ENCODE measurements at places on chromosomes 1 and 21. TPM values are rescaled to one million over a fixed set of nuclear protein-coding genes. Genes with fewer than 3 reads are reported as not detected.

Gene CFAP126
- not detected for total RNA-seq

Gene SLC1A7
- total RNA-seq = not detected

Gene FAAH
- total RNA-seq = 5.1 TPM

GRCh38 chr21:21028275-21028820 is 30.1 kb downstream of the NCAM2 start:
- H3K27ac ChIP-seq = no peak overlapping the region
- no peaks in the 10 kb centered on the region for H3K27me3 ChIP-seq
- H3K36me3 ChIP-seq = no peaks in the 10 kb centered on the region

DNA sequence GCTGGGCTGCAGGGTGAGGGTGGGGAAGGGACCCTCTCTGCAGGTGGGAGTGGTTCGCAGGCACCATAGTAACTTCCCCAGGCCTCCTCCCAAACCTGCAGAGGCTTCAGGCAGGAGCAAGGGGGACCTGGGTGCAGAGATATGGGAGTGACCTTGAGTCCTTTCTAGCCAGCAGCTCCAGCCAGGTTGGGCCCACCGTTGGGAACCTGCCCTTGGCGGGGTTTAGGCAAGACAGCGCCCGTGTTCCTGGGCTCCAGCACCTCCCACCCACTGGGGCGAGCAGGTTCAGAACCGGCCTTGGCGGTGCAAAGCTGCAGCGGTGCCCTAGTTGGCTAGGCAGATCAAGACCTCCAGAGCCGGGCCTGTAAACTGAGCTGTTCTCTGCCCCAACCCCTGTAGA is 2.2 kb upstream of the PRDM16 start:
- H3K36me3 ChIP-seq = no peaks in the 10 kb centered on the region
- H3K27me3 ChIP-seq = peaks cover 16% of the 10 kb centered on the region
- DNase-seq = no peak
- H3K4me1 ChIP-seq = peaks cover 4% of the 10 kb centered on the region

GRCh38 chr1:205377355-205377754 is 20.6 kb upstream of the KLHDC8A start:
- H3K36me3 ChIP-seq = no peaks in the 10 kb centered on the region
- H3K4me3 ChIP-seq = no peak overlapping the region
- peaks cover 45% of the 10 kb centered on the region for H3K27me3 ChIP-seq

DNA sequence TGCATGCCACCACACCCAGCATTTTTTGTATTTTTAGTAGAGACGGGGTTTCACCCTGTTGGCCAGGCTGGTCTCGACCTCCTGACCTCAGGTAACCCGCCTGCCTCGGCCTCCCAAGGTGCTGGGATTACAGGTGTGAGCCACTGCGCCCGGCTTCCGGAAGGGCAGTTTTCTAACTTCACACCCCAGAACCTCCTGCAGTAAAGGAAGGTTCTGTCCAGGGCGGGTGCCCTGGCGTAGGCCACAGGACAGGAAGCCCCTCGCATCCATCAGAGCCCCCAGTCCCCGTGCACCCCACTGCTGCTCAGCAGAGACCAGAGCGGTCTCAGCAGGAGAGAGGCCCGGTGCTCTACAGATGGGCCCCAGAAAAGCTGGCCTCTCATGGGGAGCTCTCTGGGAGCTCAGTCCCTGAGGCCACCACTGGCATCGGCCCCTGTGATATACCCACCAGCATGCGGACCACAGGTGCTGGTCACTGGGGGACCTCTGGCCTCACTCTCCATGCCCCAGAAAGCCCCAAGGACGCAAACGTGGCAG is 4.1 kb upstream of the DNMT3L start:
- H3K27me3 ChIP-seq = peaks cover 1% of the 10 kb centered on the region
- H3K36me3 ChIP-seq = no peaks in the 10 kb centered on the region
- no peak overlapping the region for H3K4me3 ChIP-seq
- H3K4me1 ChIP-seq = peaks cover 7% of the 10 kb centered on the region
- H3K27ac ChIP-seq = no peak overlapping the region

GRCh38 chr1:44672254-44672955 is 1.9 kb downstream of the TMEM53 start:
- peaks cover 5% of the 10 kb centered on the region for H3K36me3 ChIP-seq
- H3K4me1 ChIP-seq = peaks cover 32% of the 10 kb centered on the region
- H3K4me3 ChIP-seq = peak overlapping the region; percentile 87
- no peaks in the 10 kb centered on the region for H3K27me3 ChIP-seq
- peak overlapping the region; percentile 74 for H3K27ac ChIP-seq

Measured in activated B cell treated with CpG ODN at 0.5 μM for 24 hours (primary cell).